Nephron progenitor cell (in vitro differentiated cells): ENCODE measurements at places on chromosomes 12 and 14.

GRCh38 chr14:99389174-99389826 lies 91.4 kb downstream of the SETD3 start:
- no peak overlapping the region for H3K27ac ChIP-seq
- DNase-seq, result peak; percentile 74
- no peaks in the 10 kb centered on the region for H3K36me3 ChIP-seq
- peaks cover 13% of the 10 kb centered on the region for H3K27me3 ChIP-seq

DNA sequence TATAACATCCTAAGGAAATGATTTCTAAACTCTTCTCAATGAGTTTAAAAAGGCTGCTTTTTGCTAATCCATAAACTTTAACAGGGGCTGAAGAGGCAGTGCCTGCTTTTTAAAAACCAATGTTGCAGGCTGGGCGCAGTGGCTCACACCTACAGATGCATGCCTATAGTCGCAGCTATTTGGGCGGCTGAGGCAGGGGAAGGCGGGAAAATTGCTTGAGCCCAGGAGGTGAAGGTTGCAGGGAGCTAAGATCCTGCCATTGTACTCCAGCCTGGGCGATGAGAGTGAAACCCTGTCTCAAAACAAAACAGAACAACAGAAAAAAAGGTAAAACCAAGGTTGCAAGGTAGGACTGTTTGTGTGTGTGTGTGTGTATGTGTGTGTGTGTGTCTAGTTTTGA lies 531.2 kb downstream of the DIO2 start:
- no peaks in the 10 kb centered on the region for H3K27me3 ChIP-seq
- H3K36me3 ChIP-seq, result no peaks in the 10 kb centered on the region
- H3K27ac ChIP-seq, result no peak overlapping the region
- H3K4me1 ChIP-seq, result no peaks in the 10 kb centered on the region
- DNase-seq, result no peak

DNA sequence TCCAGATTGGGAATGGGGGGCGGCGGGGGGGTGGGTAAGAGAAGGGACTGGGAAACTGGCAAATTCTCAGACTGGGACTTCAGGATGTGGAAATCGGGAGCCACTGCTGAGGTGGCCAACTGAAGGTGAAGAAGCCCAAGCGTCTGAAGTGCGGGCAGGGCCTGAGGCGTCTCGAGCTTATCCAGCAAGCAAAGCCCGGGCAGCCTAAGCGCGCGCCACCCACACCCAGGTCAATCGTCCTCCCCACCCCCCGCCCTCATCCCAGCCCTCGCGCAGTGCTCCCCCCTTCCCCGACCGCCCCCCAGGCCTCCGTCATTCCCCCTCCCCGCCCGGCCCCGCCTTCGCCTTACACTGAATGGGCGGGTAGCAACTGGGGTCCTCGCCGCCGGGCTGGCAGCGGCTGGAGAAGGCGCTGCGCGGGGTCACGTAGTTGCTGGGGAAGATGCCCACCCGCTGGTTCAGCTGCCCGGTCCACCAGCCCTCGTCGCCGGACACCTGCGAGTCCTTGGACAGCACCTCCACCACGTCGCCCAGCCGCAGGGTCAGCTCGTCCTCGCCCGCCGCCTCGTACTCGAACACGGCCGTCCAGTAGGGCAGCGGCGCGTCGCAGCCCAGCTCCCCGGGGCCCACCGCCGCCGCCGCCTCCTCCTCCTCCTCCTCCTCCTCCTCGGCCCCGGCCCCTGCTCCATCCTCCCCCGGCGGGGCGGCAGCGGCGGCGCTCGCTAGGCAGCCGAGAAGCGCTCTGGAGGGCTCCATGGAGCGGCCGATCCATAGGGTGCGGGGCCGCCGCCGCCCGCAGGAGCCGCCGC lies 693 bp downstream of the MAP3K9 start:
- peak; percentile 66 for DNase-seq
- no peaks in the 10 kb centered on the region for H3K36me3 ChIP-seq
- no peak overlapping the region for H3K27ac ChIP-seq
- H3K27me3 ChIP-seq, result no peaks in the 10 kb centered on the region
- peaks cover 12% of the 10 kb centered on the region for H3K4me1 ChIP-seq

DNA sequence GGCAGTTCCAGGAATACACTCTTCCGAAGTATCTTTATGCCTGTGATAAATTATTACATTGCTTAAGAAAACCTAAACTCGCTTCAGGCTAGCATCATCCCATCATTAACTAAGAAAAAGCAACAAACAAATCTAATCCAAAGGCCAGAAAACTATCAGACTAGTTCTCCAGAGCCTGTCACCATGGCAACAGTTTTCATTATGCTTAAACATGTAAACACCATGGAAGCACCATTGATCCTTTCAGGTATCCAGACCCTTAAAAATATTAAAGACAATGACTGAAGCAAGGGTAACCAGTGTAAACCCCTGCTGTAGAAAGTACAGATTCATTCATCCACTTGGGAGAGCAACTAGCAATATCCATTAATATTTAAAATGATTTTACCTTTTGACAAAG lies 9.8 kb downstream of the DAD1 start:
- H3K4me1 ChIP-seq, result peaks cover 31% of the 10 kb centered on the region
- no peaks in the 10 kb centered on the region for H3K27me3 ChIP-seq
- DNase-seq, result no peak
- H3K27ac ChIP-seq, result peak overlapping the region; percentile 96

DNA sequence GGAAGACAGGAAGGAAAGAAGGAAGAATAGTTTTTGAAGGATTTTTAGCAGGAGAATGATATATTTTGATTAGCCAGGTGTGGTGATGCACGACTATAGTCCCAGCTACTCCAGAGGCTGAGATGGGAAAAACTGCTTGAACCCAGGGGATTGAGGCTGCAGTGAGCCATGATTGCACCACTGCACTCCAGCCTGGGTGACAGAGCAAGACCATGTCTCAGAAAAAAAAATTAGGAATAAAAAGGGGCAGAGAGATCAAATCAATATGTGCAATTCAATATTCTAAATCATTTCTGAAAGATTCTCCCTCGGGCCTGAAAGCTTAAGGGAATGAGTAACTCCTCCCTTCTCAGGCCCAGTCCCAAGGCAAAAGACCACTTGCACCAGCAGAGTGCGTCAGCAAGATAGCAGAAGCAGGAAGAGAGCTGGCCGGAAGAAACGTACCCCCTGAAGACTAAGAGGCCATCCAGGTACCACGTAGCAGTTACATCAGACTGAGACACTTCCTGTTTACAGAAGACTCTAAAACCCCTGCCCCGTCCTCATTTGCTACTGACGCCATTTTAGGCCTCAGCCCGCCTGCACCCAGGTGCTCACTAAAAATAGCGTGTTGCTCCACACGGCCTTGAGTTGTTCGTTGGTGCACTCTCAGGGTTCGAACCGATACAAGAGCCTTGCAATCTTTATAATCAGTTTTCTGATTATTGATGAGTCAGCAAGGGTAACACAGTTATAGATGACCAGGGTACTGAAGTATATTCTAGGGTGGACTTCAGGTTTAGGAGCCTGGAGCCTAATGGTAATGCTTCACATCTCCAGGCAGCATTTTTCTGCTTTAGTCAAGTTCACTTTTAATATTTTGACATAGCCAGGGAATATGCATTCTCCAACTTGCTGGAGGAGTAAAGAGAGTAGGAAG lies 57.7 kb upstream of the CSRP2 start:
- peaks cover 23% of the 10 kb centered on the region for H3K4me1 ChIP-seq
- H3K27me3 ChIP-seq, result peaks cover 3% of the 10 kb centered on the region
- no peak overlapping the region for H3K4me3 ChIP-seq
- no peaks in the 10 kb centered on the region for H3K36me3 ChIP-seq
- H3K27ac ChIP-seq, result no peak overlapping the region

DNA sequence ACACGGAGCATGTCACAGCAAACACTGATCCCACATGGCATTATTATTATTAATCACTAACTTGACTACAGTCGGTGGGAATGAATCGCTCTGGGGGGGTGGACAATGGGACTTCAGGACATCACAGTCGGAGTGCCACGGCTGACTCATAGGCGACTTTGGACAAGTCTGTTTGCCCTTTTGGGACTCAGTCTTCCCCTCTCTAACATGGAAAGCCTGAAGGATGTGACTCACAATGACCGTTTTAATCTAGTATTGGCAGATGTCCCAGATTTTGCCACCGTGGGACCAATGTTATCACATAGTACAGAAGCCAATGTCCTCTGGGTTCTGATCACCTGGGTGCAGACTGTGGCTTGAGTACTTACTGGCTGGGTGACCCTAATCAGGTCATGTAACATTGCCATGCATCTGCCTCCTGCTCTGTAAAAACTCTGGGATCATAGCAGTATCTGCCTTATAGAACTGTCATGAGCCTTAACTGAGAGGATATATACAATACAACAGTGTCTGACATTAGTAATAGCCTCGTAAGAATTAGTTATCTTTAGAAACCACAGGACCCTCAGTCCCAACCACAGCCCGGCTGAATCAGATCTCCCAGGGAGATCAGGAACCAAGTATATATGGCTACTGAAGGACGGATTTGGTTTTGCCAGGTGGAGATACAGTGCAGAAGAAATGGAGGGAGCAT lies 362.6 kb downstream of the BCL11B start:
- H3K27me3 ChIP-seq, result peaks cover 22% of the 10 kb centered on the region
- peaks cover 53% of the 10 kb centered on the region for H3K4me1 ChIP-seq
- no peak for DNase-seq
- H3K4me3 ChIP-seq, result no peak overlapping the region
- H3K36me3 ChIP-seq, result no peaks in the 10 kb centered on the region

DNA sequence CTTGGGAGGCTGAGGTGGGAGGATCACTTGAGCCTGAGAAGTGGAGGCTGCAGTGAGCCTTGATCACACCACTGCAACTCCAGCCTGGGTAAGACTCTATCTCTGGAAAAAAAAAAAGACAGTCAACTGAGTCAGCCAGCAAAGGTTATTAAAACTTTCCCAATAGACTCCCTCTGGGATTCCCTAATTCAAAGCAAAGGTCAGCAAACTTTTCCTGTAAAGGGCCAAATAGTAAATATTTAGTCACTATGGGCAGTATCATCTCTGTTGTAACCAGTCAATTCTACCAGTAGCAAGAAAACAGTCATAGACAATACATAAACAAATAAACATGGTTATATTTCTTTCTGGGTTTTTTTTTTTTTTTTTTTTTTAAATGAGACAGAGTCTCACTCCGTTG lies 122.5 kb downstream of the IPO8 start:
- H3K27me3 ChIP-seq, result peaks cover 3% of the 10 kb centered on the region
- no peaks in the 10 kb centered on the region for H3K36me3 ChIP-seq
- H3K4me3 ChIP-seq, result no peak overlapping the region
- no peaks in the 10 kb centered on the region for H3K4me1 ChIP-seq
- no peak for DNase-seq
- H3K27ac ChIP-seq, result no peak overlapping the region

DNA sequence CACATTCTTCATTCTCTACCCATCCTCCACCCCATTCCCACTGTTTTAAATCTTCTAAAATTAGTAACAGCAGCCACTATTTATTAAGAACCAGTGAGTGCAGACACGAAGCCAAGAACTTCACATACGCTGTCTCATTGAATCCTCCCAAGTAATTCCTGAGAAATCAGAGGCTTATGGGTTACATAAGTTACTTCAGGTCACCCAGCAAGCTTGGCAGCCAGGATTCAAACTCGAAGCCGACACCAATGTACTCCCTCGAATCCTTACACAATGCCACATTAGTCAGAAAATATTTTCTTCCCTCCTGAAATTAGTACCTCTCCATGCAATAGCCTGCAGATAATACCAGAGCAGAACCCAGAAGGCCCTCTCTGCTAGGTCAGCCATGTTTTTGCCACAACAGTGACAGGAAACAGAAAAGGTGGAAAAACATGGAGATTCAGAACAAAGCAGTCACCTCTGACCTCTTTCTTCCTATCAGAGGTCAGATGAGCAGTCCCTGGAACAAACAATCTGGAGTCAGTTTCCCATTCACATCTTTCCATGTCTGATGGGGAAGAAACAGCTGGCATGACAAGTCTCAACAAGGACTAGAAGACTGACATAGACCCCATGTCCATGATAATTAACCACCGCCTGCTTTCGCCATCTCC lies 16.4 kb downstream of the NID2 start:
- DNase-seq, result no peak
- H3K27me3 ChIP-seq, result no peaks in the 10 kb centered on the region
- H3K4me3 ChIP-seq, result no peak overlapping the region
- H3K36me3 ChIP-seq, result peaks cover 22% of the 10 kb centered on the region

- H3K36me3 ChIP-seq, result no peaks in the 10 kb centered on the region
- H3K27me3 ChIP-seq, result no peaks in the 10 kb centered on the region
- DNase-seq, result no peak
- H3K4me3 ChIP-seq, result no peak overlapping the region
Measured at GRCh38 chr12:34345801-34346200, 323.5 kb downstream of the ALG10 start.

DNA sequence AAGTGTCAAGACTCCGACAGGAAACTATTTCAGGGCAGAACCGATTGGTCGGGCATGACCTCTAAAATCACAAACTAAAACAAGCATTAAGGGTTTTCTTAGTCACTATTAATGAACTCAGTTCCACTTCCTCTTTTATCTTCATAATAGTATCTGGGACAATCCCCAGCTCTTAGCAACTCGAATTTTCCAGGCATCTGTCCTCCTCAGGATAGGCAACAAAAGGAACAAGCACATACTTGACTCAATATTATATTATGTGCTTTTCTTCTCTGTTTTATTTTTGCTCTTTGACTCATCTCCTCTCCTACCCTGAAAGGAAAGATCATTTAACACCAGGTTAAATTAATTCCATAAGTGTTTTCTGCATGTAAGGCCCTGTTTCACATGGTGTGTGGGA lies 638.3 kb upstream of the TBX3 start:
- peaks cover 13% of the 10 kb centered on the region for H3K27me3 ChIP-seq
- H3K4me3 ChIP-seq, result no peak overlapping the region
- DNase-seq, result no peak
- H3K36me3 ChIP-seq, result peaks cover 4% of the 10 kb centered on the region
- H3K27ac ChIP-seq, result no peak overlapping the region

DNA sequence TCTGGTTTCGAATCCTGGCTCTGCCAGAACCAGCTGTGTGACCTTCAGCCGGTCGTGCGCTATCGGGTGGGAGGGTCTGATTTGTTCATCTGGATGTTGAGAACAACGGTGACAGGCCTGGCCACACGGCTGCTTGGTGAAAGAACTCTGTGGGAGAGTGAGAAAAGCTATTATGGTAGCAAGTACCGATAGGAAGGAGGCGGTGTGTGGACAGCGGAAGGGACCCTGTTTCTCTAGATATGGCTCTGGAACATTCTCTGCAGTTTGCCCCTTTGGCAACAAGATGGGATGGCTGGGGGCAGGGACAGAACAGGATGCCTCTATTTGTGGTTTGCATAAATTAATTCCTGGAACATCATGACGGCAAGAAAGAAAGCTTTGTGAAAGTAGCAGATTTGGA lies 347.3 kb downstream of the AACS start:
- no peak overlapping the region for H3K4me3 ChIP-seq
- H3K4me1 ChIP-seq, result peaks cover 5% of the 10 kb centered on the region
- H3K27ac ChIP-seq, result no peak overlapping the region

DNA sequence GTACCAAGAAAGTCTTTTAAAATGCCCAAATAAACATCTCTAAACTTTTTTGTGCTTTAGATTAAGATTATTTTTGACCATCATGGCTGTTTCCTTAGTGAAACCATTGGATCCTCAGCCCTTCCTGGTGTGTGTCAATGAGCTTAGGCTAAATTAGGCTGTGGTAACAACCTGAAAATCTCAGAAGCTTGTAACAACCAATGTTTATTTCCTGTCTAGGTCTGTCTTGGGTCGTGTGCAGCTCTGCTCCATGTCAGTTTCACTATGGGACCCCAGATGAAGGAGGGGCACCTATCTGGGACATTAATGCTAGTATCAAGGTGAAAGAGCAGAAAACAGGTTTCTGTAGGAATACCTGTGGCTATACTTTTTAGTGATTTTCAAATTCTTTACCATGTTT lies 49.9 kb downstream of the KCNMB4 start:
- H3K4me1 ChIP-seq, result no peaks in the 10 kb centered on the region
- no peak overlapping the region for H3K27ac ChIP-seq
- no peak overlapping the region for H3K4me3 ChIP-seq
- H3K36me3 ChIP-seq, result peaks cover 16% of the 10 kb centered on the region
- no peaks in the 10 kb centered on the region for H3K27me3 ChIP-seq
- DNase-seq, result no peak

- H3K4me1 ChIP-seq, result peaks cover 30% of the 10 kb centered on the region
- peak overlapping the region; percentile 99 for H3K27ac ChIP-seq
- peaks cover 39% of the 10 kb centered on the region for H3K36me3 ChIP-seq
- peak overlapping the region; percentile 97 for H3K4me3 ChIP-seq
Measured at GRCh38 chr14:96503306-96503679, 1.1 kb downstream of the PAPOLA start.
